Stimulated activated CD4-positive, alpha-beta T cell treated with anti-CD3 and anti-CD28 coated beads, TNF-alpha, amount 100 ng/mL, for 1 hour (primary cell): ENCODE measurements at places on chromosomes 6 and 20.

DNA sequence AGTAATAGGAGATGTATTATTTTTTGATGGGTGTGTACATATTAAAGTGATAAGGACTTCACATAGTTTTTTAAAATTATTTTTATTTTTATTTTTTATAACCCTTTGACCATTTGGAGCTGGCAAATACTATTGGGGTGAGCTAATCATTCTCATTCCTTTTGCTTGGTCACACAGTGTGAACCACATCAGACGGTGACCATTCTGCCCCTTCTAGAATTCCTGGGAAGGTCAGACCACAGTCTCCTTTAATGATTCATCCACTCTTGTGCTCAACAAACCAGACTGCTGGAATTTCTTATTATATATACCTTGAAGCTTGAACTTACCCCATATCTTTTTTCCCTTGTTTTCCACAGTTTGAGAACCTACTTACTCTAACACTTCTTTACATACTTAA, 23.9 kb upstream of the PRL start:
- DNase-seq = no peak

- DNase-seq = no peak
These were observed 46.0 kb upstream of the TASP1 start for GRCh38 chr20:13684566-13685222.

GRCh38 chr6:31170987-31171671, 647 bp upstream of the POU5F1 start:
- no peak for DNase-seq

- DNase-seq = no peak
These were observed 55.1 kb downstream of the SAMD3 start for GRCh38 chr6:130167655-130168054.

- no peak for DNase-seq
These were observed 372.7 kb downstream of the CBLN4 start for GRCh38 chr20:55632592-55632991.

DNA sequence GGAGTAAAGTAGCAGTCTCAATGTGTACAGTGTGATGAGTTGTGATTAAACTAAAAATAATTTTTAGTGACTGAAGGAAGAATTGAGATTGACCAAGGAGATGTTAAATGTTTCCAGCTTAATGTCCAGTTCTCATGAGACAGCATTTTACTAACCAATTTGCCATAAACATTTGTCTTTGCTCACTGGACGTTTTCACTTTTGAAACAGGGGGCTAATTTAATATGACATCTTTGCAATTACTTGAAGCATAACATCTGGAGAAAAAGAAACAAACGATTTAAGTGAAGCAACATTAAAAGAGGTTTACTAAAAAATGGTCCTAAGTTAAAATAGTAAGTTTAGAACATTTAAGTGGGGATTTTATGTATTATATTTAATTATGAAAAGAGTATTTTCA, 443.8 kb downstream of the BCKDHB start:
- no peak for DNase-seq

DNA sequence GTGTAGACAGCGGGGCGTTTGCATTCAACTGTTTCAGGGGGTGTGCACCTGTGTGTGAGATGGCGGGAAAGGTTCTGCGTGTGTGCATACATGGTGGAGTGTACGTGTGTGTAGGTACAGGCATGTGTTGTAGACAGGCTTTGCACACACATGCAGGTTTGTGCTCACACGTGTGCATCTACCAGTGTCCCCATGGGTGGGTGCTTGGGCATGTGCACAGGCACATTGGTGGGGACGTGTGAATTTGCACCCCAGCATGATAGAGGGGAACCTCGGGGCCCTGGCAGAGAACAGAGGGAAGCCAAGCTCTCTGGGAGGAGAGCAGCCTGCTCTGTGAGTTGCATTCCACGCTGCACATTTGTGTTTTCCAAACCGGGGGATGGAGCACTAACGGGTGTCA, 250.2 kb downstream of the PREX1 start:
- DNase-seq = no peak

- no peak for DNase-seq
These were observed 505.9 kb upstream of the SYNCRIP start for GRCh38 chr6:86148586-86148985.

- DNase-seq = no peak
These were observed 122.6 kb downstream of the EDN3 start for GRCh38 chr20:59422872-59423544.

GRCh38 chr6:121491576-121491975, 56.1 kb downstream of the GJA1 start:
- no peak for DNase-seq

DNA sequence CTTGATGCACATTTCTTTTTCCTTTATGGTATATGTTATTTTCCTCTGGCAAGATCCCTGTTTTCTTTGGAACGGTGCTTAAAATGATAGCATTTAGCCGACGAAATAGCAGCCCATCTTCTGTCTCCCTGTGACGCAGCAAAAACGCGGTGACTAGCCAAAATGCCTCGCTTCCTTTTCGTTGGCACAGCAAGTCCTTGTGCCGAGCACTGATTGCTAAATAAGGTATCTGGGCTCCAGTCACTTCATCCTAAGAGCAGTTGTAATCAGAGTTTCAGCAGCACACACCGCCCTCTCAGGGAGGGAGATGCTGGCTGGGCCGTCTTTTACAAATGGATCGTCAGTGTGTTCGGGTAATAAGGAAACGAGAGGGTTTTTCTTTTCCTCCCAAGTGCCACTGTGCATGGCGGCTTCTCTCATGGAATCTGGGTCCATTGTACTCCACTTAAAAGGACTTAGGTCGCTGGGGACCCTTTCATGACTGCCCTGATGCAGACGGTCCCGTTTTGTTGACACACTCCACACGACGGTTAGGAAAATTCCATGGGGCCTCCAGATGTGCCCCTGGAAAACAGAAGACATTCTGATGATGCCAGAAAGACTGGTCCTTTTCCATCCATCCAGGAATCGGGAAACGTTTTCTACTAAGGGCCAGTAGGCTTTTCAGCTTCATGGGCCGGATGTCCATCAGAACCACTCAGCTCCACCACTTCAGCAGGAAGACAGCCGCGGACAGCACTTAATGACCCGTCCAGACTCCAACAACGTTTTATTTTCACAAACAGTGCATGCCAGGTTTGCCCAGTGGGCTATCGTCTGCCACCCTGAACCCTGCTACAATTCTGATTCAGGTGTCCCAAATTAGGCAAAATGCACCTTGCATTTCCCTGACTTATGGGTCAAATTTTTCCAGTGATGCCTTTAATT, 185.5 kb downstream of the CDH4 start:
- no peak for DNase-seq

- DNase-seq = no peak
These were observed 33.8 kb upstream of the IER3 start for GRCh38 chr6:30778001-30778635.

DNA sequence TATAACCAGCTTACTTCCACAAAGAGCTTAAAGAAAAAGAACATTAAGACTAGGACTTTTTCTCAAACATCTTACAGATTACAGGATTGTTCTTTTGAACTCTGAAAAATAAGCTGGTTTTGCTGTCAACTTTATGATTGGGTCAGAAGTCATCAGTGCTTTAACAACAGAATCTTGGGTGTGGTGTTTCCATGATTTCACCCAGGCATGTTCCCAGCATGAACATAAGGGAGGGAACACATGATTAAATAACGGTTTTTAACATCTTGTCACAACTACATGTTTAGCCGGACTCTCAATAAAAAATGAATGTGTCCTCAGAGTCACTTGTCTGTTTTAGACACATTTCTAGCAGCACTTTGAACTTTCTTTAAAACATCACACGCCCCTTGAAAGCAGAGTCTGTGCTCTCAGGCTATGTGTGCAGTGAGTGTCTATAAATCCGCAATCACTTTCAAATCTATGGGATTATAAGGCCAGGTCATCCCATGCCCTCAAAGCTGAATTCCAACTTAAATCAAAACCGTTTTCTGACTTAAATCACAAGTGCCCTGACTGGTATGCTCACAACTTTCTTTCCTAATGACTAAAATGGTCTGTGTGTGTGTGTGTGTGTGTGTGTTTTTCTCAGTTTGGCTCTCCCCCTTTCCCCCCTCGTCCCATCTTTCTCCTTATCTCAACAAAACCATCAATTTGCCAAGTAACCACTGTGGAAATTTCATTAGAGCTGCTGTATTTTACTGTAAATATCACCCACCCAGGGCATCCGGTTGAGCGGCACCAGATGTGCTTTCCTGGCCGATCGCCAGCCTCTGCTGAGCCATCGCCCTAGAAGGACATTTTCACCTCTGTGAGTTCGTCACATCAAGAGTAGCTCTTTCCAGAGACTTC, 216.8 kb upstream of the DTNBP1 start:
- DNase-seq = no peak

DNA sequence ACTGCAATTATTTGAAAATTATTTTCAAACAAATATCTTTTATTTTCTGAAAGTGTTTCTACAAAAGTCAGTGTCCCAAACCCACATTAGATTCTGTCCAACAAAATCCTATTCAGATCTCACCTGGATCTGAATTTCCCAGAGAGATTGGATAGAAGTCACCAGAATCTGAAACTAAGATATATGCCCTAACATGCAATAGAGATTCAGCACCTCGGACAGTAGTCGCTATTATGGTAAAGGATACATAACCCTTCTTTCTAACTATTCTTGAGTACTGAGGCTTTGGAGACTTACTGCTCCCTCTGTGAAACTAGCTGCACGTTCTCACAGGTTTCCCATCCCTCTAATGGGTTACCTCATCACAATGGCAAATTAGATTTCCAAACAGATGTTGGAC, 151.4 kb downstream of the ID4 start:
- DNase-seq = no peak

GRCh38 chr6:21046276-21046675, 512.0 kb downstream of the CDKAL1 start:
- no peak for DNase-seq

- no peak for DNase-seq
These were observed 10.7 kb upstream of the SLCO4A1 start for GRCh38 chr20:62631336-62632308.

DNA sequence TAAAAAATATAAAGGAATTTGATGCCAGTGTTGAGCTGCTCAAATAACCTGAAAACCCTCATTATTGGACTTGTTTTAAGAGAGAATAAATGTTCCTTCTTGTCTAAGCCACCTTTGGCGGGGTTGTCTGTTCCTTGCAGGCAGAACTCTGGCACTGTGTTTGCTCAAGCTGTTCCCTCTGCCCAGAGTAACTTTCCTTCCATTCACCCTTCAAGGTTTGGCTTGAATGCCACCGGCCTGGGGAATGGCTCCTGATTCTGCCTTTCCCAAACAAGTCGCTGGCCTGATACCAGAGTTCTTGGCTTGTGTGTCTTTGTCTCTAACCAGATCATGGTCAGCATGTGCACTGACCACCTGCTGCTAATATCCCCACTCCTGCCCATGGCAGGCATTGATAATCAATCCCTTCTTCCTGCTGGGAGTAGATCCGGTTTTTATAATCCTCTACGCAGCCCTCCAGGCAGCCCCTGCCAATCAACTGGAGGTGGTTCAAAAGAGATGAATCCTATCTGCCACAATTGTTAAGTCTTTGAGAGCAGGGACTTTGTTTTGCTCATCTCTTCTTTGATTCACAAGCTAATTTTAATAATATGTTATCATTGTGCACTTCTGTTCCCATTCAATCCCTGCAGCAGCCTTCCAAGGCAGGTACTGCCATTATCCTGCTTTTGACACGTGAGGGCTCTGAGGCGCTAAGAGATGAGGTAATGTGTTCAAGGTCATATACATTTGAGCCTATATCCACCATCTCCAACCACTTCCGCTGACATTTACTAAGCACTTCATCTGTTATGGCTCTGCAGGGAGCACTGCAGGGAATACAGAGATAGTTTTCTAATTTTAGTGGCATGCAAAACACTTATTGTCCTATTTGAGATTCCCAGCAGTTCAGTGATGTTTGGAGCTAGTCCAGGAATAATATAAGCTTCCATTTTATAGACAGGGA, 3.1 kb upstream of the CCM2L start:
- no peak for DNase-seq

DNA sequence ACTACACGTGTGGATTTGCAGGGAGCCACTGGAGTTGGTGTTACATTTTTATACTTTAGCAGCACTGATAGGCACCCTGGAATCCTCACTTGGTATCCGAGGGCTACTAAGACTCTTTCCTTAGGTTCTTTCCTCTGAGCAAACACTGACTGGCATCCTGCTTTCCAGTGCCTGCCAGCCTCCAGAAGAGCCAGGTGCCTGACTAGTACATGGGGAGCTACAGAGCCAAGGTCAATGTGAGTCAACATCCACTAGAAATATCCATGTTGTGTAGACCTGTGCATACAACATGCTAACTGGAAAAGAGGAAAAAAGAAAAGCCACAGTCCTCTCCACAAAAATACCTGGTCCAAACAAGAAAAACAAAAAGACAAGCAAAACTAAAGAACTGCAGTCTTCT, 5.9 kb downstream of the TUBB1 start:
- no peak for DNase-seq

GRCh38 chr6:111537528-111537920, 54.5 kb upstream of the REV3L start:
- no peak for DNase-seq

- no peak for DNase-seq
These were observed 206.9 kb downstream of the LY86 start for GRCh38 chr6:6795393-6795792.

- no peak for DNase-seq
These were observed 54.3 kb downstream of the SNAI1 start for GRCh38 chr20:50037123-50037522.

- no peak for DNase-seq
These were observed 49.1 kb downstream of the FOXF2 start for GRCh38 chr6:1438471-1438881.

DNA sequence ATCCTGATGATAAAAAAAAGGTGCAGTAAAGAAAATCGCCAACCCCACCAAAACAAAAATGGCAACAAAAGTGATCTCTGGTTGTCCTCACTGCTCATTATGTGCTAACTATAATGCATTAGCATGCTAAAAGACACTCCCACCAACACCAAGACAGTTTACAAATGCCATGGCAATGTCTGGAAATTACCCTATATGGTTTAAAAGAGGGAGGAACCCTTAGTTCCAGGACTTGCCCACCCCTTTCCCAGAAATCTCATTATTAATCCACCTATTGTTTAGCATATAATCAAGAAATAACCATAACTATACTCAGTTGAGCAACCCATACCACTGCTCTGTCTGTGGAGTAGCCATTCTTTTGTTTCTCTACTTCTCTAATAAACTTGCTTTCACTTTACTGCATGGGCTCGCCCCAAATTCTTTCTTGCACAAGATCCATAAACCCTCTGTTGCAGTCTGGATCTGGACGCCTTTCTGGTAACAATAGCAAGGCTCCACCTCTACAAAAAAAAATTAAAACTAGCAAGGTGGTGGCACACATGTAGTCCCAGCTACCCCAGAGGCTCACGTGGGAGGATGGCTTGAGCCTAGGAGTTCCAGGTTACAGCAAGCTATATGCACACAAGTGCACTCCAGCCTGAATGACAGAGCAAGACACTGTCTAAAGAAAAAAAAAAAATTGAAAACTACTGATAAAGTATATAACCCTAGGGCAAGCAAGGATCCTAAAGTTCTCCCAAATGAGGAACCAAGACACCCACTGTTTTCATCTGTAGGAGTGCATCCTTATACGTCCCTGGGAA, 278.8 kb upstream of the JARID2 start:
- DNase-seq = no peak

DNA sequence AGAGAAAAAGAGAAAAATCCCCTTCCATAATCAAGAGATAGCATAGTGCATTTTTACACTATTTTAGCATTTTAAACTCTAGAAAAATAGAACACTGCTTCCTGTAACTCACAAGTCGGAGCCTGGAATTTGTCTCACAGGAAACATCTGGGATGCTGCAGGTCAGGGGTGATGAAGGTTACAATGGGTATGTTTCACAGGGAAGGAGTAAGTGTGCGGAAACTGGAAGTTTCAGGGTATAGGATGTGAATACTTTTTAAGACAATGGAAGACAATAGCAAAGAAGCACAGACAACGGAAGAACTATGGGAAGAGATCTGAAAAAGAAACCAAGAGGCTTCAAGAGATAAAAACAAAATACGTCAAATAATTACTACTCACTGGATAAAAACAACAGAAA, 361.0 kb upstream of the MARCKS start:
- no peak for DNase-seq
